Right ventricle myocardium superior (tissue), 1 donor: ENCODE measurements at places on chromosomes 13 and 19.

GRCh38 chr19:46980761-46981160 lies 38.9 kb upstream of the NPAS1 start:
- DNase-seq, result no peak

GRCh38 chr13:108987944-108988343 lies 358.5 kb downstream of the MYO16 start:
- no peak for DNase-seq

DNA sequence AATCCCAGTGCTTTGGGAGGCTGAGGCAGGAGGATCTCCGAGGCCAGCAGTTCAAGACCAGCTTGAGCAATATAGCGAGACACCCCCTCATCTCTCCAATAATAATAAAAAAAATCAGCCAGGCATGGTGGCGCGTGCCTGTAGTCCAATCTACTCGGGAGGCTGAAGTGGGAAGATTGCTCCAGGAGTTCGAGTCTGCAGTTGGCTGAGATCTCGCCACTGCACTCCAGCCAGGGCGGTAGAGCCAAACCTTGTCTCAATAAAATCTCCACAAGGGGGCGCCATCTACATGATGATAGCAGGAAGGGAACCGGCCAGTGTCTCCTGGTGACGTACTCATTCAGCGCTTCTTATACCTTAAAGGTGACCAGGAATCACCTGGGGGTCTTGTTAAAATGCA lies 13.6 kb upstream of the C5AR1 start:
- DNase-seq, result peak; percentile 61

DNA sequence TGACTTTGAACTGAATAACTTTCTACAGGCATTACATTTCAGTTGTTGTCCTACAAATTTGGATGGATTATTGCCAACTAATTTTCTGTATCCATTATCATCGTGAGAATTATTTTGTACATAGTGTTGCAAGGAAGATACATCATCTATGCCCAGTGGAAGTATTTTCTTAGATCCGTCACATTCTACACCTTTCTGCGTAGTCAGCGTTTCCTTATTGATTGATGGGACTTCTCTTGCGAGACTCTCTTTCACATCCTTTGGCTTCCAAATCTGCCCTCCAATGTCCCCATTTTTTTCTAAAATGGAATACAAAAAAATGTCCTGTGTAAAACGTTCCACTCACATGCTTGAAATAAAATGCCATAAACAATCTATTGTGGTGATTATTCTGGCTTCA lies 9.2 kb downstream of the ZIM3 start:
- DNase-seq, result no peak

DNA sequence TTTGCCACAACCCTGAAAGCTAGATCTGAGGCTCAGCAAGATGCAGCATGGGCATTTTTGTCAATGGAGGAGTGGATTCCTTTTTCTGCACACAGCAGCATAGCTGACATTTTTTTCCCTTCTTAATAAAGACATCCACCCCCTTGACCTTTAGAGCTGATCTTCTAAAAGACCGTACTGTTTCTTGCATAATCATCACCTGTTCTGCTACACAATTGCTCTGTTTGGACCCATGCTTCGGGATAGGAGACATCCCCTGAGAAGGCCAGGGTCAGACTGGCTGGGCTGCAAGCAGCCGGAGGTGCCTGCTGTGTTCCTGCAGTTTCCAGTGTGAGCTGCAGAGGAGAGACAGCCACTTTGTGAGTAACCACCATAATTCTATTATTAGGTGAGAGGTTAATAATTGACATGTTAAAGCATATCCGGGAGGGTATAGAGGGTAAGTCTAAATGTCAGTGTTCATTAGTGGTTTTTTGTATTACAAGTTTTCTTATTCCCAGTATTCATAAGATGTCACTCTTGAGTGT lies 108.5 kb upstream of the C1QTNF9B start:
- no peak for DNase-seq

- peak; percentile 65 for DNase-seq
Measured at GRCh38 chr13:51814825-51815650, 11.1 kb upstream of the DHRS12 start.

- peak; percentile 27 for DNase-seq
Measured at GRCh38 chr13:113654591-113655345, 3.2 kb downstream of the ATP4B start.

- DNase-seq, result no peak
Measured at GRCh38 chr13:107035186-107035585, 467.2 kb upstream of the ARGLU1 start.

- DNase-seq, result no peak
Measured at GRCh38 chr19:4058693-4059452, 7.8 kb downstream of the ZBTB7A start.

GRCh38 chr19:35545855-35546381 lies 492 bp downstream of the TMEM147 start:
- peak; percentile 52 for DNase-seq

GRCh38 chr19:1183543-1184172 lies 9.6 kb upstream of the SBNO2 start:
- DNase-seq, result no peak

GRCh38 chr19:33379151-33379829 lies 5.8 kb downstream of the CEBPG start:
- DNase-seq, result no peak

DNA sequence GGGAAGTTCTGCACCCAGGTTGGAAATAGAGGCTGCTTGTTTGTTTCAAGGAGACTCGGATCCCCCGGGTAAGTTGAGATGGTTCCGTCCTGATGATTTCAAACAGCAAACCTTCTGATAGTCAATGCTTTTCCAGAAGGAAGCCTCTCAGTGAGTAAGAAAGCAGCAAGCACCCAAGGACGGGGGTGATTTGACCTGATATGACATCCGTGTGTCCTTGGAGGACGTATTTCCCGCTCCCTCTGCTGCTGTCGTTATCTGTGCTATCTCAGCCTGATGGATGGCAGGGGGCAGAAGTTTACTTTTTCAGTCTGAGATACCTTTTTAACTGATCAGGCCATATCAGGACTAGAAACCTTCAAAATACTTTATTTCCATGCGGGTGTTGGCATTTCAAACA lies 5.7 kb upstream of the GGACT start:
- DNase-seq, result no peak

DNA sequence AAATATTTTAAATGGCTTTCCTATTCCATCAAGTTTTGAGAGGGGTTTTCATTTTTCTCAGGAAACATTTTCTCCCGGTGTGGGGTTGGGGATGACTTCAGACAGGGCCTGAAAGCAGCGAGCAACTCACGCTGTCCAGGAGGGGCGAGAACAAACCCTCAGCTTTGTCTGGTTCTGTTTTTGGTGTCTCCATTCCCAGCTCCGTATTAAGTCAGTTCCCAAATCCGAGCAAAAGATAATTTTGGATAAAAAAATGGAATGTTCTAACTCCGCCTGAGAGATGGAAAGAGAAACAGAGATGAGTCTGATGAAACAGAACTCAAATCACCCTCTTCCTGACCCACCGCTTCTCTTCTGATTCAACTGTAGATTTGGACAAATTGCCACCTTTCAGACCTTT lies 38.4 kb downstream of the RFX2 start:
- DNase-seq, result no peak

DNA sequence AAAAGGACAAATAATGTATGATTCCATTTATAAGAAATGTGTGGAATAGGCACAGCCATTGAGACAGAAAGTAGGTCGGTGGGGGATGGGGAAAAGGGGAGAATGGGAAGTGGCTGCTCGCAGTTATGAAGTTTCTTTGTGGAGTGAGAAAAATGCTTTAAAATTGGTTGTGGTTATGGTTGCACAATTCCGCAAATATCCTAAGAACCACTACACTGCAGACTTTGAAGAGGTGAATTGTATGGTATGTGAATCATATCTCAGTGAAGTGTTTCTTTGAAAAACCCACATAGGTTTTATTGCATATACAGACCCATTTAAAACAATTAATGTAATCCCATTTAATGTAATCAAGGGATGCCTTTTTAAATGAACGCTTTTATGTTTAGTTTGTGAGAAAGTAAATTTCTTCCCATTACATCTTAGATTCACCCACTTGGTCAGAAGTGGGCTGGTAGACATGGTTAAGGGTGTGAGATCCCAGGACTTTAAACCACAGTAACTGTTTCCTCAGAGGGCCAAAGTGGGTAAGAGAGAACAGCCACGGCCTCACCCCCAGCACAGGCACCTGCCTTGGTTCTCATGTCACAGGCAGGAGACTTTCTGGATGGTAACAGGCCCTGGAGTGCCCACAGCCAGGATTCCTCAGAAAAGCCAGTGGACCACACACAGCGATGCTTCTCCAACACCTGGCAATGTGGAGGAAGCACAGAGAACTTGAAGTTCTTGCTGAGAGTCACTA lies 119.3 kb upstream of the GJB6 start:
- no peak for DNase-seq

- no peak for DNase-seq
Measured at GRCh38 chr13:110535526-110535925, 26.0 kb downstream of the RAB20 start.

- no peak for DNase-seq
Measured at GRCh38 chr13:106942563-106942962, 374.6 kb upstream of the ARGLU1 start.

GRCh38 chr13:105725887-105726286 lies 809.6 kb downstream of the EFNB2 start:
- no peak for DNase-seq

DNA sequence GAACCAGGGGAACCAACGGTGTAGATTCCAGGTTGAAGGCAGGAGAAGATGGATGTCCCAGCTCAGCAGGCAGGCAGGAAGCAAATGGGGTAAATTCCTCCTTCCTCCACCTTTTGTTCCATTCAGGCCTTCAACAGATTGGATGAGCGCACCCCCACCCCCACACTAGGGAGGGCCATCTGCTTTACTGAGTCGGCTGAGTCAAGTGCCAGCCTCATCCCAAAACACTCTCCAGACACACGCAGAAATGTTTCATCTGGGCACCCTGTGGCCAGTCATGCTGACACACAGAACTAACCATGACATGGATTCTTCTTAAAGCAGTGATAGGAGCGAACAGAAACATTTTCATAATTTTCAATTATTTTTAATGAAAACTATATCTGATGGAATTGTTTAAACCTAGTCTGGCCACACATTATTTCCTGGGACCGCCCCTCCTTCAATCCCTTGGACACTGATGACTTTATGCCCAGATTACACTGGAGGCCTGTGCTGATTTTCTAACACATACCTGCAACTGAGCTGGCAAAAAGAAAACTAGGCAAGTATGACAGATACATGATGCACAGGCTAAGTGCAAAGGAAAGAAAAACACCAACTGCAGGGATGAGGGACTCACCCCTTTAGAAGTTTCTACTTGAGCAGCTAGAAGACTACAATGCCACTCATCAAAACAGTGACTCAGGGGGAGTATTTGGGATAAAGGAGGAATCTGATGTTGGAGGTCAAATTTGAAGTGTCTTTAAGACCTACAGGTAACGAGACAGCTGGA lies 154.2 kb downstream of the TNFRSF19 start:
- no peak for DNase-seq

GRCh38 chr19:10399878-10400277 lies 3.5 kb downstream of the CDC37 start:
- peak; percentile 79 for DNase-seq

DNA sequence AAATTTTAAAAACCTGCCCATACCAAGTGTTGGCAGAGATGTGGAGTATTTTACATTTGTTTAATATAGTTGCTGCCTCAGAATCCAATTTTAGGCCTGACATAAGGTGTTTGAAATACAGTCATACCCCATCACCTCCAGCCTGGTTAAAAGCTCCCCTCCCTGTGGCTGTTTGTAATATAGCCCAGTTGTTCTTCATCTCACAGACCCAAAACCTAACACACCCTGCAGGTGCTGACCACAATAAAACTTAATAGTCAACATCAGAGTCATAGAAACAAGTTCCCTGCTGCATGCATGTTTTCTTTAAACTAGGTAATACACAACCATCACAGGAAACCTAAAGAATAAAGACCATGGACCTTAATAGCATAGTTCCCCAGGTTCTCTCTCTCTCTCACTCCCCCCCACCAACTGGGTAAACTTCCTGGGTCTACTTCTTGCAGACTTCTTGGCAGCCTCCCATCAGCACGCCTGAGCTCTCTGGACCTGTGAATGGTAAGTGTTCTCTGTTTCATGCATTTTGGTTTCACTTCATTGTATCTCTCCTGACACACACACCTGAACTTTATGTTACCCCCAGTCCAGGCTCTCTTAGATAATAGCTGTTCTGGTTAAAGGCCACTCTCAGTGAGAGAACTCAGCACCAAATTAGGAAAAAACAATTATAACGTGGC lies 1369.9 kb downstream of the EFNB2 start:
- DNase-seq, result no peak

DNA sequence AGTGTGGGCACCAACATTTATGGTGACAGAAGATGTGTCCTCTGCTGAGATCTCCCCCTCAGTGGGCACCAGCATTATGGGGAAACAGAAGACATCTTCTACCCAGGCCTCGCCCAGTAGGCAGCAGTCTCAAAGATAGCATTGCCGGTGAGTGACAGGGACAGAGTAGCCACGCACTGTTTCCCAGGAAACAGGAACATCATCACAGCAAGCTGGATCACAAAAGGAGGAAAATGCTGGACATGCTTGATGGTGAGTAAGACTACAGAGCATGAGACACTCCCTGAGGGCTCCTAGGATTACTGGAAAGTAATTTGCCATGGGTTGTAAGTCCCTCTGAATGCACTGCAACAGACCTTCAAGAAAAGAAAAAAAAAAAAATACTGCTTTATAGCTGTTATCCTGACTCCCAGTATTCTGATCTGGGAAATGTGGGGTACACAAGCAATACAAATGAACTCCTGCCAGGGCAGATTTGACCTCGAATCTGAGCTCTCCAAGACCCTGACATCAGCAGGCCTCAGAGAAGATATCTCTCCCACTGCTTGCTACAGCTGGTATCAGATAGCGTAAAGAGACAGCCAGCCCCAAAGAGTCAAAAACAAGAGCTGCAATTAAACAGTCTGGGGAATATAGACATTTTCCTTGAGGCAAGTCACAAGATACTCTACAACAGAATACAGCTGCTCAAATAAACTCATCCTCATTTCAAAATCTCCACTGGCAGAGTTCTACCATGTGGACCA lies 180.4 kb downstream of the RBM26 start:
- no peak for DNase-seq

DNA sequence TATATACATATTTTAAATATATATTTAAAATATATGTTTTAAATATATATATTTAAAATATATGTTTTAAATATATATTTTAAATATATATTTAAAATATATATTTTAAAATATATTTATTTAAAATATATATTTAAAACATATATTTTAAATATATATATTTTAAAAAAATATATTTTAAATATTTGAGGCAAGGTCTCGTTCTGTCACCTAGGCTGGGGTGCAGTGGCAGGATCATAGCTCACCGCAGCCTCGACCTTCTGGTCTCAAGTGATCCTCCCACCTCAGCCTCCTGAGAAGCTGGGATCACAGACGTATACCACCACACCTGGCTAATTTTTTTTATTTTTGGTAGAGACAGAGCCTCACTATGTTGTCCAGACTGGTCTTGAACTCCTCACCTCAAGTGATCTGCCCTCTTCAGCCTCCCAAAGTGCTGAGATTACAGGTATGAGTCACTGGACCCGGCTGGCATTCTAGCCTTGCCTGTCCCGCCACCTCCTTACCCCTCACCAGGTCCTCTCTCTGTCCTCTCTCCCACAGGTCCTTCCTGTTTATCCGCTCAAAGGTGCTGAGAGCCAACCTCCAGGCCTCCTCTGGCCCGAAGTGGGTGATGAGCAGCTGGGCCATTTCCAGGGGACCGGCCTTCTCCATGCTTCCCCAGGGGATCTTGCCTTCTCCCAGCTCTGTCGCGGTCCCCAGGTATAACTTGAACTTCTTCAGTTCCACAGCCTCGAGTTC lies 564 bp downstream of the NLRP12 start:
- DNase-seq, result no peak

GRCh38 chr19:57075801-57076492 lies 43.8 kb upstream of the USP29 start:
- DNase-seq, result no peak
